ENCODE measurements at places on chromosomes 12 and 14.

DNA sequence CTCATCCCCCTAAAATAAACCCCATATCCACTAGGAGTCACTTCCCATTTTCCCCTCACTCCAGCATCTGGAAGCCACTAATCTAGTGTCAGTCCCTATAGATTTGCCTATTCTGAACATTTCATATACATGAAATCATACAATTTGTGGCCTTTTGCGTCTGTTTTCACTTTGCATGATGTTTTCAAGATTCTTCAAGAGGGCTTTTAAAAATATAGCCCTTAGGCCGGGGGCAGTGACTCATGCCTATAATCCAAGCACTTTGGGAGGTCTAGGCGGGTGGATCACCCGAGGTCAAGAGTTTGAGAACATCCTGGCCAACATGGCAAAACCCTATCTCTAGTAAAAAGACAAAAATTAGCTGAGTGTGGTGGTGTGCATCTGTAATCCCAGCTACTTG is 104.7 kb downstream of the VEZT start:
- no peak for DNase-seq

- DNase-seq = no peak
Observed at GRCh38 chr12:68175557-68176061, 16.1 kb upstream of the IFNG start.

- DNase-seq = no peak
Observed at GRCh38 chr12:105860561-105861207, 278.1 kb downstream of the NUAK1 start.

DNA sequence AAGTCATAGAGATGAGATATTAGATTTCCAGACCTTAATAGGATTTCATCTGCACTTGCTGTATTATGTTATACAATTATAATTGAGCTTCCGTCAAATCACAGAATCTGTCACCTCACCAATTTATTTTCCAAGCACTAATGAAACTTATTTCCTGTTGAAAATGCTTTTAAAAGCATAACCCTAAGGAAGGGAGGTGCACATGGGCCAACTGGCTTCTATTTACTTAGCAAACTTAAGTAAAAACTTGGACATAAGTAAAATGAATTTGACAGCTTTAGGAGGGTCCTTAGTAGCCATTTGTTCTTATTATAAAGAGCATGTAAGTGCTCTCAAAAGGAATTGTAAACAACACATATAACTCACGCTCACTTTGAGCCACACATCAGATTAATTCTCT is 462.2 kb upstream of the TMPO start:
- no peak for DNase-seq

GRCh38 chr14:38710881-38711280 is 392.2 kb downstream of the SEC23A start:
- DNase-seq = no peak
